ENCODE measurements at places on chromosomes 7 and 10.

DNA sequence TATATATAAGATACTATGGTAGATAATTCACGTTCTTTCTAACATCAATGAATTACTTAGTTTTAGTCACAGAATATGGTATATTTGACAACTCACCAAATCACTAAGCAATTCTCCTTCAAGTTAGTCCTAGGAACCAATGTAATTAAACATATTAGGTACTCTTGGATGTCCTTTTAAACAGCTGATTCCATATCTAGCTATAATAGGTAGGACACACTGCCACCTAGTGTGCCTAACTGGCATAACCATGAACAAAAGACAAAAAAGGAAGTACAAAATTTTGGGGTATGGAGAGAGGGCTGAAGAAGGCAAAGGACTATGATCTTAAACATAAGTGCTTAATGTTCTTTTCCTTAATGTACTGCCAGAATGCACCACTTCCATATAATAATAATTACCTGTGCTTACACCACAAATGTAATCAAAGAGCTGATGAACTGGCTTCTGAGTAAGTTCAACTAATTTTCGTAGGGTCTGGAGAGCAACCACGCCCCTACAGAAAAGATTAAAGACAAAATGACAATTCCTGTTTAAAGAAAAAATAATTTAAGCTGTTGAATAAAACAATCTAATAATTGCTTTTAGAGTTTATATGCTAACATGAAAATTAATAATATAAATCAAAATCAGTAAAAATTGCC is 28.7 kb downstream of the PNPLA8 start:
- peak; percentile 8 for DNase-seq

GRCh38 chr7:34177476-34177875 is 272.1 kb downstream of the BMPER start:
- no peak for DNase-seq

- no peak for DNase-seq
Measured at GRCh38 chr10:55786461-55787050, 574.5 kb downstream of the ZWINT start.

DNA sequence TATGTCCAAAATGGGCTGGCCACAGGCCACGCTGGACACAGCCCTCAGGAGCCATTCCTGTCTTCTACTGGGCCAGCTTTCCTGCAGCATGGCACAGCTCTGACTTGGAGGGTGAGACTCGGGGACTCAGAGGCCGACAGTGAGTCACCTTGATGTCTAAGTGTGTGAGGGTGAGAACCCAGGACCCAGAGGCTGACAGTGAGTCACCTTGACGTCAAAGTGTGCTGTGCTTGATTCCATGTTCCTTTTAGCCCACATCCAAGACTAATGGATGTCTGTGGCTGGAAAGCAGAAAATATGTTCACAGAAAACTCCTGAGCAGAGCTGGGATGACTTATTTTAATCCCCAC is 6.0 kb upstream of the FAM170B start:
- no peak for DNase-seq

- no peak for DNase-seq
Measured at GRCh38 chr7:156820445-156821063, 72.4 kb downstream of the LMBR1 start.

DNA sequence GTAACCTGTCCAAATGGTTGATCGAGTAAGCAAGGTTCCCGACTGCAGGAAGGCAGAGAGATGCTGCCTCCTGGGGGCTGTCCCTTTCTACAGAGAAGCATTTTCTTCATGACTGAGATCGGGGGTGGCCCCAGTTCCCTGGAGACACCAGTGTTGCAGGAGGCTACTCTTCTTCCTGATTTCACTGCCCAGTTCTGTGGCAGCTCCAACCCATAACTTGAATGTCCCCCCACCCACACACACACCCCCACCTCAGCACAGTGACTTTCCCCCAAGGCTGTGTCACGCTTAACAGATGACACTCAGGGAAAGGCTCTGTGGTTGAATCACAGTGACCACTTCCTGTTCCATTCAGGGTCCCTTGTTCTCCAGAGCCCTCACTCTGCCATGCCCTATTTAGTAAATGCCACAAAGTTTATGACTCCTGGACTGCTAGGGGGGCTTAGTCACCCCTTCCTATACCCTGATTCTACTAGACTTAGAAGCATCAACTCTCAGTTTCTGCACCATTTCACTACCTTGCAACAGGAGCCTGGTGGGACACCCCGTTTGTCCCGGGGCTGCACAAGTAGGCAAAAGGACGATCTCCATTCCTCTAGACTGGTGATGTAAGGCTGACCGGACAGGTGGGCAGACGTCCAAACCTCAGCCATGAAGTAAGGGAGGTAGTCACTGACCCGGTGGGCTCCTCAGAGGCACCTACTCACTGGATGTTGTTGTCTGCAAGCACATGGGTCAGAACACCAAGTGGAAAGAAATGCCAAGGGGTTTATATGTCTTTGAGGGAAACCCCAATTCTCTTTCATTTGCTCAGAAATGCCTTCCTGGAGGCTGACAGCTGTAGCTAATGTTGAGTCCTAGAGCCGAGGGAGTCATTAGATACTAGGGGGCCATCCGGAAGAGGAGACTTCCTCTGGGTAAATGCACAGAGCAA is 31.3 kb upstream of the SMC3 start:
- DNase-seq: peak; percentile 72
